NCI-H2107 (cell line): ENCODE measurements at places on chromosomes 5 and 9.

DNA sequence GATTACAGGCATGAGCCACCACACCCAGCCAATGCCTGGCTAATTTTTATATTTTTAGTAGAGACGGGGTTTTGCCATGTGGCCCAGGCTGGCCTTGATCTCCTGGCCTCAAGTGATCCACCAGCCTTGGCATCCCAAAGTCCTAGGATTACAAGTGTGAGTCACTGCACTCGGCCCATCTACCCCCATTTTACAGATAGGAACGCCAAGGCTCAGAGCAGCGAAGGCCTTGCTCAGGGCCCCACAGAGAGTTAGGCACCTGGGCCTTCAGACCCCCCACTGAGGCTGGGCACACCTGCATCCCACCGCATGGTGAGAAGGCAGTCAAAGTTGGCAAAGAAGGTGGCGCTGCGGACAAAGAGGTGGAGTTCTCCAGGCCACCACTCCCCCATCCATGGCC, 143.1 kb downstream of the GAPVD1 start:
- DNase-seq: no peak

DNA sequence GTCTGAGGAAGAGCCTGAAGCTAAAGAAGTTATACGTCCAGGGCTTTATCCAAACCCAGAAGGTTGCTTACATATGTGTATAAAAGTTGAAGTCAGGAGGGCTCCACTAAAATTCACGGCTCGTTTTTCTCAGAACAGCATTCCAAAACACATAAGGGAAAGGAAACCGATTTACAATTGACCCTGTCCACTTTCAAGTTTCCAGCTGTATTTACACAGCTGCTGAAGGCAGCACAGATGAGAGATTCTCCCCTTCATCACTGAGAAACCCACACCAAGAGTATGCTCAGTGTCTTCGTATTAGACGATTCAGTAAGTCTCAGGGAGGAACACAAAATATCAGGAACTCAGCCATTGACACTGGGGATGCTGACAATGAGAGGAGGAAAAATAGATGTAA, 5.9 kb upstream of the NREP start:
- no peak for DNase-seq

- DNase-seq: no peak
Observed at GRCh38 chr9:115643948-115644727, 509.5 kb upstream of the PAPPA start.

- DNase-seq: no peak
Observed at GRCh38 chr5:79112703-79113058, 1.1 kb downstream of the BHMT start.

DNA sequence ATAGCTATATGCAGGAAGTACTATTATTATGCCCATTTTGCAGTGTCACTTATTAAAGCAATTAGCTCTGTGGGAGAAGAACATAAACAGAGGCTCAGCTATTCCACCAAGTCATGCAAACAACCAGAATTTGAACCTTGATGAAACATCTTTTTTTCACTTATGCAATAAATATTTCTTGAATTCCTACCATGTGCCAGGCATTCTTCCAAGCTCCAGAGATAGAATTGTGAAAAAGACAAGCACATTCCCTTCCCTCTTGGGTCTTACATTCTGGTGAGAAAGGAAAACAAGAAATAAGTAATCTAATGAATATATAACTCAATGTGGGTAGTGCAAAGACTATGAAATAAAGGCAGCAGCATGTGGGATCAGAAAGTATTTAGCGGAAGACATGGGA, 32.1 kb upstream of the ADRB2 start:
- no peak for DNase-seq

DNA sequence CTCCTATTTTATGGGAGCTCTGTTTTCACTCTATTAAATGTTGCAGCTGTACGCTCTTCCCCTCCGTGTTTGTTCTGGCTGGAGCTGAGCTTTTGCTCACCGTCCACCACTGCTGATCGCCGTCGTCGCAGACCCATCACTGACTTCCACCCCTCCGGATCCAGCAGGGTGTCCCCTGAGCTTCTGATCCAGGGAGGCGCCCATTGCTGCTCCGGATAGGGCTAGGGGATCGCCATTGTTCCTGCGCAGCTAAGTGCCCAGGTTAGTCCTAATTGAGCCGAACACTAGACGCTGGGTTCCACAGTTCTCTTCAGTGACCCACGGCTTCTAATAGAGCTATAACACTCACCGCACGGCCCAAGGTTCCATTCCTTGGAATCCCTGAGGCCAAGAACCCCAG, 96.2 kb upstream of the PRDM9 start:
- no peak for DNase-seq

- no peak for DNase-seq
Observed at GRCh38 chr5:88298425-88298824, 29.8 kb upstream of the TMEM161B start.
